Ecto neural progenitor cell (in vitro differentiated cells): ENCODE measurements at places on chromosomes 2 and 18.

GRCh38 chr2:172109256-172109987 is 6.7 kb upstream of the DLX2 start:
- no peak for DNase-seq

DNA sequence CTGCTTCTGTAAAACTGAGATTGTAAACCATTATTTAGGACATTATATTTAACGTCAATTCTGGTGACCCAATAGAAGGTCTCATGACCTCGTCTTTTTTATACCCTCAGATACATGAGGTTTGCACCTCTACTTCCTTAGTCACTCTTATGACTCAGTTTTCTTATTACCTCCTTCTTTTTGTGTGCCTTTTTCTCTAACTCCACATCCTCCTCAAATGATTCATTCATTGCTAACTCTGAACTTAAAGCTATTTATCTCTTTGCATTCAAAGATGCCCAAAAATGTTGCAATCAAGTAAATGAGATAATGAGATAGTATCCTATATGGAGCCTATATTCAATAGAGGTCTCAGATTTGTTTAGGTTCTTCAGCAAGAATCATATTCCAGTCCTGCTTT is 121.0 kb upstream of the KYNU start:
- DNase-seq: no peak

DNA sequence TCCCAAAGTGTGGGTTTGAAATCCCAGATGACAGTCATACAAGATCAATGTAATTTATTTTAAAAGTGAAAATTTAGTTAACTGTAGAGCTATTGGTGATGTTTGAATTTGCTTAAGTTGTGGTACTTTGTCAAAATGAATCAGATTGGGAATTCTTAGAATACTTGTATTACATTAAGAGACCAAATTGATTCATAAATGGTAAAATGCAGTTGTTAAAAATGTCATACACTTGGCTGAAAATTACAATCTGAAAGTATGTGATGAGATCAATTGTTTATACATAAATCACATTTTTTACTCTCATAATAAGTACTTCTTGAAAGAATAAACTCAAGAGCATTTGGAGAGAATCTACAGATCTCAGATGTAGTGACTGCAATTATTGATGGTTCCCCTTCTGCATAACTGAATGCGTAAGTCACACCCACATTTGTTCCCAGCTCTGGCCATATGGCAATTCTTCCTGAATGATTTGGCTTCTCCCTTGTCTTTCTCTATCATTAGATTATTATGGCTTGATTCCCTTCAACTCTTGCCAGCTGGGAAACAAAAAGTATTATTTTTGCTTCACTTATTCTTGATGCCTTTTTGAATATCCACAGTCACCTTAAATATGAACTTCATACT is 558.5 kb downstream of the CPS1 start:
- DNase-seq: no peak

DNA sequence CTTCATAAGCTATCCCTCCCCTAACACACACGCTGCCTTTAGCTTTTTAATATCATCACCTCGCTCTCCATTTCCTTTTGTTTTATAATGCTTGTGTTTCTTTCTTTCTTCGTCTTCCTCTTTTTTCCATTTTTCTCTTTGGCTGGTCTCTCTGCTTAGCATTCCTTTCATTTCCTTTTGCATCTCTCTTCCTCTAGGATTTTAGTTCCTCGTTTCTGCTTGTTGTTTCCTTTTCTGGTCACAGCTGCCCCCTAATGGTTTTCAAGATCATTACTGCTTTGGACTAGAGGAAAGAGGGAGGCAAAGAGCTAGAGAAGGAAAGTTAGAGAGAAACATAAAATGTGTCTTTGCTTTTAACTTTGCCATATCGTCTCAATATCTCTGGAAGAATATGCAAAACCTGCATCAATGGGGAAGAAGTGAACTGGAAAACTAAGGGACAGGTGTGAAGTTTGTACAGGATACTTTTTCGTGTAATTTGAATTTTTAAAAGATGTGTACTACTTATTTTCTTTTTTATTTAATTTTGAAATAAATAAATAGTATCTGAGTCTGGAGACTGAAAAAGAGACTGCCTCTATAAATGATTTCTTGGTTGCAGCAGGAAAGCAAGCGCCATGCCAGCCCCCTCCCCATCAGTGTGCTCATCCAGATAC is 6.3 kb upstream of the NRP2 start:
- DNase-seq: no peak
